ENCODE measurements at places on chromosomes 4 and X. TPM values are rescaled to one million over a fixed set of nuclear protein-coding genes. Genes with fewer than 3 reads are reported as not detected.

DNA sequence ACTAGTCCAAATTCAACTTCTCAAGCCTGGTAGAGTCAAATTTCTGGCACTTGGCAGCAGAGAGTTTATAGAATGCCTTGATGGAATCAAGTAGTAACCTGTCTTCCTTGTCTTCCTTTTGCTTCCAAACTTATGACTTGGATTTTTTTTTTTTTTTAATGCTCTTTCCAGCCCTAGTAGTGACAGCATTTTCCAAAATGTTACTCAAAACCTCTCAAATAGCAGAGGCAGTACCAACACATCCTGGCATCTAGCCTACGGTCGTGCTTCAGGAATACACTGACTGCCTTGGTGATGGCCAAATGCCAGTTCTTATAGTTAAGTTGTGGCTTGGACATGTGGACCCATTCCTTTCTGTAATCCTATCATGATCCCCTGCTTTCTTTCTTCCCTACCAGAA, 46.0 kb downstream of the GALNT7 start:
- no peak overlapping the region for H3K27ac ChIP-seq
- H3K36me3 ChIP-seq, result no peaks in the 10 kb centered on the region
- DNase-seq, result no peak
- H3K4me3 ChIP-seq, result no peak overlapping the region
- no peaks in the 10 kb centered on the region for H3K27me3 ChIP-seq

- DNase-seq, result no peak
- H3K27me3 ChIP-seq, result no peaks in the 10 kb centered on the region
- H3K27ac ChIP-seq, result no peak overlapping the region
- peaks cover 23% of the 10 kb centered on the region for H3K4me1 ChIP-seq
Measured at GRCh38 chr4:2929469-2929868, 33.7 kb downstream of the NOP14 start.

DNA sequence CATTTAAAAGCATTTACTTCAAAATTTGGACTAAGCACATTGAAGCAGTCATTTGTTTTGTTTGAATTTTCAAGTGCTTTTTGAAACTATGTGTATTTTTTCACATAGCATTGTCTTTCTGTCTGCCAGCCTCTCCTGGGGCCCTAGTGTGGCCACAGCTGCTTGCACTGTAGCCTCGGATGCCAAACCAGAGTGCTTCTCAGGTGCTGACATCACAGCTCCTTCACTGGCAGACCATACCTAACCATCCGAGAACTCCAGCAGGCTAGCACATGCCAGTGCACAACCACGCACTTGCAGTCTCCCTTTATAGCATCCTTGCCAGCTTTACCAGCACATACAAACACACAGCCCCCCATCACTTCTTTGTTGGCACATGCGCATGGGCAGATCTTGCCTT, 1019.7 kb downstream of the STPG2 start:
- H3K36me3 ChIP-seq, result no peaks in the 10 kb centered on the region
- H3K27me3 ChIP-seq, result no peaks in the 10 kb centered on the region
- DNase-seq, result no peak
- no peak overlapping the region for H3K27ac ChIP-seq
- H3K4me1 ChIP-seq, result no peaks in the 10 kb centered on the region
- no peak overlapping the region for H3K4me3 ChIP-seq

DNA sequence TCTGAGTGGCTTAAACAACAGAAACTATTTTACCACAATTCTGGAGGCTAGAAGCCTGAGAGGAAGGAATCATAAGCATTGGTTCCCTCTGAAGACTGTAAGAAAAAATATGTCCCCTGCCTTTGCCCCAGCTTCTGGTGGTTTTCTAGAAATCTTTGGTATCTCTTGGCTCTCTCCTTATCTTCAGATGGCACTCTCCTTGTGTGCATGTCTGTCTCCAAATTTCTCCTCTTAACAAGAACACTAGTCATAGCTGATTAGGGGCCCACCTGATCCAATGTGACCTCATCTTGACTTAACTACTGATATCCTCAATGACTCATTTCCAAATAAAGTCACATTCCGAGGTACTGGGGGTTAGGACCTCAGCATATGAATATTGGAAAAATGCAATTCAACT, 635.0 kb upstream of the NR3C2 start:
- no peaks in the 10 kb centered on the region for H3K36me3 ChIP-seq
- H3K27ac ChIP-seq, result no peak overlapping the region
- DNase-seq, result no peak
- H3K4me1 ChIP-seq, result no peaks in the 10 kb centered on the region

DNA sequence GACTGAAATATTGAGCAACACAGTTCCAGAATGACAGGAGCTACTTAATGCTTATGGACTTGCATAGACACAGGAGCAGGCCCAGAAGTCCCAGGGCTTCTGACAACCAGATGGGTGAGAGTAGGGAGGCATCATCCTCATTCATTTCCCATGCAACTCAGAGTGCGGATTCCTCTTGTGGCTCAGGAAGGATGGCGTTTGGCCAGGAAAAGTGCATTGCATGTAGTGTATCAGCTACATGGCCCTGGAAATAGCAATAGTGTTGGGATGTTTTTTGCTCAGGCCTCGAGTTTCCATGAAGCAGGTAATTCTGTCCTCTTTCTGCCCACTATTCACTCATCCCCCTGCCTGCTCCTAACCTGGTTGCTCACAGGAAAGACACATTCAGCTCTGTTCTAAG, 136.6 kb downstream of the PDGFRA start:
- H3K27me3 ChIP-seq, result no peaks in the 10 kb centered on the region
- no peak overlapping the region for H3K4me3 ChIP-seq
- H3K27ac ChIP-seq, result no peak overlapping the region
- no peaks in the 10 kb centered on the region for H3K4me1 ChIP-seq
- DNase-seq, result no peak

GRCh38 chrX:73262991-73263390, 48.3 kb upstream of the NAP1L2 start:
- H3K27ac ChIP-seq, result no peak overlapping the region
- no peaks in the 10 kb centered on the region for H3K4me1 ChIP-seq
- H3K27me3 ChIP-seq, result no peaks in the 10 kb centered on the region
- DNase-seq, result peak; percentile 7

The COX7B2 gene
- total RNA-seq, result not detected
